Cardiac muscle cell (in vitro differentiated cells and primary cell): ENCODE measurements at places on chromosomes 13 and 19. TPM values are rescaled to one million over a fixed set of nuclear protein-coding genes. Genes with fewer than 3 reads are reported as not detected.
A peak's percentile ranks its signal among the peaks of the same experiment; 100 is the strongest.

- peak; percentile 21 for DNase-seq
These were observed 401.1 kb upstream of the SPRY2 start for GRCh38 chr13:80742033-80742432.

IGFL1 gene
- not detected in 2 replicates for total RNA-seq

DNA sequence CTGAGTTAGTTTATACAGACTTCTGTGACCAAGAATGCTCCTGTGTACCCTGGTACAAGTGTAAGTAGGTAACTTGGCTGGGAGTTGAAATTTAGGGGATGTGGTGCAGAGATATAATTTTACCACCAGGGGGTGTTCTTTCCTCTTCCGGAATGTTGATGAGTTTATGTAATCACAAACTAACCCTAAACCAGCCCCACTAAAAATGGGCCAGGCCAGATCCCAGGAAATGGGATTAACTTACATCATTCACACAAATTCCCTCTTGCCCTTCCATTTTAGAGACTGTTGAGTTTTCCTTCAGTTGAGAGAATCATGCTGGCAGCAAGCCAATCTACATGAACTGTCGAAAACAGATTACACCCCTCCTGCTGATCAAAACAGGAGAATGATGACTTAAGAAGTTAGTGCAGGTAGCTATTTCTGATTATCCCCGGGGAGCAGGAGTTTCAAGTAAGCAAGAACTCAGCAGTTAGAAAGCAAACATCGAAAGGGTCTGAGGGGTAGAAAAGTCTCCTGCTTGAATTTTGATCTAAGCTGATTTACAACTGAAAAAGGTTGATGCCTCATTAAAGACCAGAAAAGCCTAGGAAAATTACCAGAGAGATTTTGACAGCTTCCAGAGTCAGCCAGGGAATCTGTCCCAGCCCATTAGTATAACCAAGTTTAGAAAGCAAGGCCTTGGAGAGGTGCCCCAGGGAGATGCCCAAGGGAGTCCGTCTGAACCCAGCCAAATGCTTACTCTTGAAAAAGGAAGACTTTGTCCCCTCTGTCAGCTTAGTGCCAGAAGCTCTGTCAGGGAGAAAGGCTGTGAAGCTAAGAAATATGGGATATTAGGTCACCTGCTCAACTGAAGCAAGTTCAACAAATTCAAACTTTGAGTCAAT lies 32.3 kb upstream of the MED4 start:
- DNase-seq: peak; percentile 71

MISP3 gene
- 16.0 and 19.4 TPM in 2 replicates for total RNA-seq

DNA sequence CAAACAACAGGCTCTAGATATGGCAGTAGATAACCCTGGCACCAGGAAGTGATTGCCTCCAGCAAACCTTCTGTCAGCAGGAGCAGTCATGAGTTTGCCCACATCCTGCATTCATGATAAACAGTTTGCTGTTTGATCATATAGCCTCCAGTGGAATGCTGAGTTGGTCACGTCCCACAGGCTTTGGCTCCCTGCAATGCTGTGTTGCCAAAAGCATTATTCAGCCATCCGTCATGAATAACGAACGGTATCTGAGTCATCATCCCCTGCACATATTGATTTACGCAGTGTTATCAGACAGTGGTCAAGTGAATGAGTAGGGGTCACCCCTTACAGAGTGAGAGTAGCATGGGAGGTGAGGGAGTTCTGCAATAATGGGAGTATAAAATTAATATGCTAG lies 21.9 kb upstream of the ZNF432 start:
- DNase-seq: peak; percentile 74

CYP4F8 gene
- total RNA-seq: not detected in 2 replicates

GPR18 gene
- not detected in 2 replicates for total RNA-seq

GRCh38 chr19:55341171-55341588 lies 1.5 kb downstream of the KMT5C start:
- peak; percentile 73 for DNase-seq

- no peak for DNase-seq
These were observed 6.8 kb upstream of the TM6SF2 start for GRCh38 chr19:19279853-19280252.

DNA sequence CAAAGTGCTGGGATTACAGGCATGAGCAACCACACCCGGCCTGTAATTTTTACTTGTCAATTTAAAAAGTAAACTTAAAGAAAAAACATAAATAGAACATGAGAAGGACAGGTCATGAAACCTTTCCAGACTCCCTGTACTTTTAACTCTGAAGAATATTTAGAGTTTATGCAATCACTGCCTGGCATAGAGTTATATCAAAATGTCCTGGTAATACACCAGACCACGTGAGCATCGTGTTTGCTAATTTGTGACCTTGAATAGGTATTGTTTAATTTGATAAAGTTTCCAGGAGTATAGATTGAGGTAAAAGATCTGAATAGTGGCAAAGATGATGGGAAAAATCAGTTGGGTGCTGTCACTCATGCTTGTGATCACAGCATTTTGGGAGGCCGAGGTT lies 81.2 kb upstream of the RNF113B start:
- no peak for DNase-seq

OR7A5 gene
- total RNA-seq: not detected in 2 replicates

DNA sequence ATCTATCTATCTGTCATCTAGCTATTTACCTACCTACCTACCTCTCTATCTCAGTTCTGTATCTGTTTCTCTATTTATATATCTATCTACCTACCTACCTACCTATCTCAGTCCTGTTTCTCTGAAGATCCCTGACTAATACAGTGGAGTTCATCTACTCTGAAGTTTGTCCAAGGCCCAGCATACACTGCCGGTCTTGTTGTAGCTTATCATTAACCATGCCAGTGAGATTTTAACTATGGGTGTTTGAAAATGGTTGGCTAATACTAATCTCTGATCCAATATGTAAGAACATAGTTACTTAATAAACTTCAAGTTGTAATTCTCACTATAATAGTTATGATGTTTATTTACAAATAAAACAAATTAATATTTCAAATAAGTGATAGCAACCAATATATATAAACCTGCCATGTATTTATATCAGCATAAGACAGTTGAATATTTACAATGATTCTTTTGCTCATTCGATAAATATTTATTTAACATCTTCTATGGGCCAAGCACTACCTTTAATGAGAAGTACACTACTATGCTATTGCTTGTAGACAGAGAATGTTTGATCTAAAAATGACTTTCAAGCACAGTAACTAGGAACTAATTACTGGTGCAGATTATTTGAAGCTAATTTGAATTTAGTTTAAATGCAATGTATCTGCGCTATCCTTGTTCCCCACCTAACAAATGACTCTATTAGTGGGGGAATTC lies 242.1 kb downstream of the KLF5 start:
- DNase-seq: no peak

DNA sequence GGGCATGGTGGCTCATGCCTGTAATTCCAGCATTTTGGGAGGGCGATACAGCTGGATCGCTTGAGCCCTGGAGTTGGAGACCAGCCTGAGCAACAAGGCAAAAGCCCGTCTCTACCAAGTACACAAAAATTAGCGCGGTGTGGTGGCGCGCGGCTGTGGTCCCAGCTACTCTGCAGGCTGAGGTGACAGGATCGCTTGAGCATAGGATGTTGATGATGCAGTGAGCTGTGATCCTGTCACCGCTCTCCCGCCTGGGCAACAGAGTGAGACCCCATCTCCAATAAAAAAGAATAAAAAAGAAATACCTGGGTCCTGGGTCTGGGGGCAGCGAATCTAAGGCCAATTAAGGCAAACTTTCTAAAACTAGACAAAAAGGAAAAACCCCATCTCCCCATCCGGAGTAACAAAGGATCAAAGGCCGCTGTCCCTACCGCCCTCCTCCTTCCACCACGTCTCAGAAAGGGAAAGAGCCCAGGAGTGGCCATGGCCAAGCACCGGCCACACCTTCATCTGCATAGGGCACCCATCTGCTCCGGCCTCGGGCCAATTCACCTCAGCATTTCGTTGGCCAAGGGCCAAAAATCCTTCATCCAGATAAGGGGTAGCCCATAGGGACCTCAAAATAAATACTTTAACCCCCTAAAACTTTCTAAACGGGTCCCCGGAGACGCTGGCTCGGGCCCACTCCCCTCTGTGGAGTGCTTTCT lies 851 bp downstream of the ZNF320 start:
- DNase-seq: peak; percentile 21

DNA sequence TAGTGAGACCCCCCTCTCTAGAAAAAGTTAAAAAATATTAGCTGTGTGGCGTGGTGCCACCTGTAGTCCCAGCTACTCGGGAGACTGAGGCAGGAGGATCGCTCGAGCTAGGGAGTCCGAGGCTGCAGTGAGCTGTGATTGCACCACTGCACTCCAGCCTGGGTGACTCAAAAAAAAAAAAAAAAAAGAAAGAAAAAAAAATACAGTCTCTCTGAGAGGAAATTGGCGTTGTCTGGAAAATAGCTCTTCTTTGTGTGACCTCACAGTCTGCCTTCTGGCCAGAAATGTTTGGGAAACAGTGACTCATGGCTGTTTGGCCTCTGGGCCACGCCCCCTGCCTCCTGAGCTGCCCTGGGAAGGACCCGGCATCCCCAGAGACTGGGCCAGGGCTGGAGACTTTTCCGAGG lies 10.7 kb downstream of the MARCHF2 start:
- no peak for DNase-seq
